Activated CD4-positive, alpha-beta memory T cell treated with anti-CD3 and anti-CD28 coated beads, Interleukin-2, amount 10 ng/mL, durations not matched to agents 7 days and 5 days (primary cell): ENCODE measurements at places on chromosomes 16 and 17.

DNA sequence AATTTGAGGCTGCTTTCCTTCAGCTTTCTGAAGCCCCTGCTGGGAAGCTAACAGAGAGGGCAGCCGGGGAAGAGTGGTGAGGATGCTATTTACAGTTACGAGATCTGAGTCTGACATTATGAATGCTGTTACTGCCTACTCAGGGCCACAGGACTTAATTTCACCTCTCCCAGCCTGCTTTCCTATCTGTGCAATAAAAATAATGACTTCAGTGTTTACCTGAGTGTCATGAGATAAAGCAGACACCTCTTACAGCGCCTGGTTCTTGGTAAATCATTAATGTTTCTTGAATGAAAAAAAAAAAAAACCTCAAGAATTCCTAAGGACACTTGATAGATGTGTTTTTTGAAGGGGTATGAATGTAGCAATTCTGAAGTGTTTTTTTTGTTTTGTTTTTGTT is 24.2 kb upstream of the CPHXL start:
- DNase-seq = no peak

GRCh38 chr17:10349403-10349802 is 23.4 kb downstream of the MYH13 start:
- DNase-seq = no peak

GRCh38 chr17:2048805-2049204 is 6.1 kb upstream of the HIC1 start:
- DNase-seq = no peak

DNA sequence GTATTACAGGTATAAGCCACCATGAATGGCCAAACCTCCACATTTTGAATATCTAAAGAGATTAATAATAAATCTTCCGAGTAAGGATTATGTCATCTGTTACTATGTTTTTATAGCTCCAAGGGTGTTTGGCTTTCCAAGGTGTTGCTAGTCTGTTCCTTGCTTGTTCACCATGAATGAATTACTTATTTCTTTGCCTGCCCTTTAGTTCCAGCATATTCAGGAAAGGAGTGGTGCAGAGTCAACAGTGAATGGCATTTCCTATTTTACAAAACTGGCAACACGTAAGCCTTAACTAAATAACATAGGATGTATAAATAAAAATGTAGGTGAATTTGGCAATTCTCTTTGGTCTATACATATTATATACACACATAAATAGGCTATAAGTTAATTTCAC is 70.3 kb downstream of the MYO1D start:
- no peak for DNase-seq

DNA sequence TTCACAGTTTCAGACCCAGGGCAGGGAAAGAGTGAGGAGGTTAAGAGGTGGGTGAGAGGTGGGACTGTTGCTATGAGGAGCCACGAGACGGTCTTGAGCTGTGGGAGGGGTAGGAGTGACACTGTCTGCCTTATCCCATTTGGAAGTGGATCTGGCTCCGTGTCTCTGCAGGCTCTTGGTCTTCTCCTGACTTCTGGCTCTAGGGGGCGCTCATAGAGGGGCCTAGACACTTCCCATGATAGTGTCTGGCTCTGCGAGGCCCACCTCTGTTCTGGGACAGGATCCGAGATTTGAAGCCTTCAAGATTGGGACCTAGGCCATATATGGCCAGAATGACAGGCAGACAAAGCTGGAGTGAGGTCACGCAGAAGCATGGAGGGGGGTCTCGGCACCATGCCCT is 204.5 kb downstream of the GSG1L start:
- DNase-seq = no peak

GRCh38 chr17:76512366-76513305 is 11.4 kb upstream of the RHBDF2 start:
- DNase-seq = no peak
